ENCODE measurements at places on chromosomes 16 and 17. TPM values are rescaled to one million over a fixed set of nuclear protein-coding genes. Genes with fewer than 3 reads are reported as not detected.
A peak's percentile ranks its signal among the peaks of the same experiment; 100 is the strongest.

TLCD2 gene
- 0.04 TPM for total RNA-seq

GRCh38 chr17:18141210-18141803, 32.8 kb downstream of the MYO15A start:
- H3K4me3 ChIP-seq, result no peak overlapping the region
- H3K4me1 ChIP-seq, result peaks cover 4% of the 10 kb centered on the region
- no peak for DNase-seq
- no peak overlapping the region for H3K27ac ChIP-seq
- H3K36me3 ChIP-seq, result no peaks in the 10 kb centered on the region

DNA sequence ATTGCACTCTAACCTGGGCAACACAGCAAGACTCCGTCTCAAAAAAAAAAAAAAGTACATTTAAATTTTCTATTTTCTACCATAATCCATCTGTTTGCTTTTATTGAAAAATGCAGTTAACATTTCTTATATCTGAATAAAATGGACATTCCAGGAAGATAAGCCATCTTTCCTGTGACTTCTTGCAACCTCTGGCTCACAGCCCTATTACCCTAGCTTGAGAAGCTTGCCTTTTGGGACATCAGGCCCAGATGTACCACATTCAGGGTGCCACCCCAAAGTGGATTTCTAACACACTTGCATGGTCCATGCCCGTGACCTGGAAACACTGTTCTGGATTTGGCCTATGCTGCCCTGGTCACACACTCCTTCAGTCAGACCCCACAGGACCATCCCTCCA, 30.1 kb upstream of the DDX52 start:
- H3K27me3 ChIP-seq, result peaks cover 20% of the 10 kb centered on the region
- DNase-seq, result no peak
- H3K4me3 ChIP-seq, result no peak overlapping the region
- no peaks in the 10 kb centered on the region for H3K4me1 ChIP-seq

DNA sequence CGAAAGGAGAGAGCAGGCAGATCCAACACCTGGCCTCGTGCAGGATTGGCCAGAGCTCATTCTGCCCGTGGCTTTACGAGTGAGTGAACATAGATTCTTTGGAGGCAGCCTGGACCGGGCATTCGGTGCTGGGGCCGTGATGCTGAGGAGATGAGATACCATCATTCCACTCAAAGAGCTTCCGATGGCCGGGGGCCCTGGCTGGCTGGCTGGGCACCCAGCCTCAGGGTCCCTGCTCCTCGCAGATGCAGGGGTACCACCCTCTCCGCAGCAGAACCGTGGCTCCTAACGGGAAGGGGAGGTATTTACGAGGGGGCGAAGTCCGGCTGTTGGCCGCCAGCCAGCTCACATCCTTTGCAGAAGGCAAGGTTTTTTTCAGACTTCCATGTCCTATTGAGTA, 66.1 kb upstream of the FOXF1 start:
- H3K4me1 ChIP-seq, result no peaks in the 10 kb centered on the region
- no peak overlapping the region for H3K4me3 ChIP-seq
- no peaks in the 10 kb centered on the region for H3K36me3 ChIP-seq
- DNase-seq, result no peak
- H3K27me3 ChIP-seq, result peaks cover 18% of the 10 kb centered on the region

DNA sequence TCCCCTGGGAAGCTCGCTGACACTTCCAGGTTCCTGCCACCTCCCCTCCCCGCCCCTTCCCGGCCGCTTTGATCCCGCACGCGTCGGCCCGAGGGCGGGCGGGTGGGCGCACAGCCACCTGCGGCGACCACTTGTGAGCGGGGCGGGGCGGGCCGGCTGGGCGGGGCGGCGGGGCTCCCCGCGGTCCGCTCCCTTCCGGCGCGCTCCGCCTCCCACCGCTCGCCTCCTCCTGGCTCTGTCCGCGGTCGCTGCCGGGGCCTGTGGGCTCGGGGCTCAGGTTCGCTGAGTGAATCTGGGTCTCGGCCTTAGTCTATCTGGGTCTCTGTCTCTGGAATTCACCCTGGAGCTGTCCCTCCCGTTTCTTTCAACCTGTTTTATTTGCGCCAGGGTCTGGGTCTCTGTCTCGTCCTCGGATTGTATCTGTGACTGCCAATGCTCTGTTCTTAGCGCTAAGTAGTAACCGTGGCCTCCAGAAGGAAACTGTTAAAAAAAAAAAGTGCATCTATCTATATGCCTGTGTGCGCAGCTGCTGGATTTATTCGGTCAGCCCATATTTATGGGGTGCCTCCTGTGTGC, 2.7 kb upstream of the HES7 start:
- peak; percentile 60 for DNase-seq
- peak overlapping the region; percentile 93 for H3K4me3 ChIP-seq
- peaks cover 49% of the 10 kb centered on the region for H3K4me1 ChIP-seq
- peaks cover 32% of the 10 kb centered on the region for H3K27me3 ChIP-seq
- peaks cover 9% of the 10 kb centered on the region for H3K36me3 ChIP-seq

DNA sequence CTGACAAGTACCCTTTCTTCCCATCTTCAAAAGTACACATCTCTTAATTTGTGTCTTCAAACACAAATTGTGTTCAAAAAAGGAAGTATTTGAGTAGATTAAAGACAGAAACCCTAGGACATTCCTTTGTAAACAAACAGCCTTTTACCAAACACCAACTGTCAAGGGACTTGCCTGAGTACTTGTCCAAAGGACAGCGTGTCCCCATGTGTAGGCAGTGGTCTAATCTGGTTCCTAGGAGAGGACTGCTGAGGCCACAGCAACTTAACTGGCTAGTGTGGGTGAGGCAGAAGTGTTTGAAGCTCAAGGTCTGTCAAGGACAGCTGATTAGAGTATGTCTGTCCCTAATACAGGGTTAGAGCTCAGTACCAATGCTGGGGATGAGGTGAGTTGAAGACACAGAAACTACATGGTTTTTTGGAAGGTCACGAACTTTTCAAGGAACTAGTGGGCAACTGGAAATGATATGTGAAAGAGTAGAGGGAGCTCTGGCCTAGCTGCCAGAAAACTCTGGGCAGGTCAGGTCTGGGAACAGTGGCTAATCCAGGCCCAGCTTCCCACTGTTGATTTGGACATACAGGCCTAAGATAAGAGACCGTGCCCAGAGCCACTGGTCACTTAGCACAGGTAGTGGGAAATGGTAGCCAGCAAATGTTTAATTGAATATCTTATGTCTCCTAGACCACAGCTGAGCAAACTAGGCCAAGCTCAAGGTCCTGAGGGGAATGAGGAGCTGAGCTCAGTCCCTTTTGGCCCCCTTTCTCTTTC, 10.1 kb downstream of the HMOX2 start:
- H3K4me1 ChIP-seq, result peaks cover 17% of the 10 kb centered on the region
- no peak overlapping the region for H3K27ac ChIP-seq
- no peaks in the 10 kb centered on the region for H3K27me3 ChIP-seq
- no peak for DNase-seq

DNA sequence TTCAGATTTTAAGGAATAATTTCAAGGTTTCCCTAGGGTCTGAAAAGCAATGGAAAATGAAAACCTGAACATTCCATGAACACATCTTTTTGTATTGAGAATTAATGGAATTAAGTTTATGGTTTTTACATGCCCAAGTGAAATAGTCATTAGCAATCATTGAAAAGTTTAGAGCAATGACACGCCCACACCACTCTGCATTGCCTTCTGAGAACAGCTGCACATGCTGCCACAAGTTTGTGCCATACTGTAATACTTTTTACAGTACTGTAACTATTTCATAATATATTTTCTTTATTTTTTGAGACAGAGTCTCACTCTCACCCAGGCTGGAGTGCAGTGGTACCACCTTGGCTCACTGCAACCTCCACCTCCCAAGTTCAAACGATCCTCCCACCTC, 345.2 kb upstream of the PMFBP1 start:
- peaks cover 8% of the 10 kb centered on the region for H3K36me3 ChIP-seq
- no peaks in the 10 kb centered on the region for H3K4me1 ChIP-seq
- no peaks in the 10 kb centered on the region for H3K27me3 ChIP-seq
- no peak for DNase-seq

DNA sequence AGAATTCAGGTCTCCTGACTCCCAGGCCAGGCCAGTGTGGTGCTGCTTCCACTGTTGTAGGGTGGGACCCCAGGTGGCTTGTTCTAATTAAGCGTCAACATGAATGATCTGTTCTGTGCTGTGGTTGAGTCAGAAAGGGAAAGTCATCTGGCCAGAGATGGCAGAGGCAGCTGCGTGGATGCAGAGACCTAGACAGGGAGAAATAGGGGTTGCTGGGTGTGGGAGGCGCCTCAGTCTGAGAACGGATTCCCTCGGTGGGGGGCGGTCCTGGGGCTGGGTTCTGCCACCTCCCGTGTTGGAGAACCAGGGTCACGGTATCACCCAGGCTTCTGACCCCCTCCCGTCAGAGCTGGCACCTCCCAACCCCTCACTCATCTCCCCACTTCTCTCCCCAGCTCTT, 5.6 kb downstream of the FBRS start:
- peak overlapping the region; percentile 24 for H3K27ac ChIP-seq
- H3K4me3 ChIP-seq, result peak overlapping the region; percentile 20
- H3K27me3 ChIP-seq, result no peaks in the 10 kb centered on the region
- DNase-seq, result no peak
- H3K36me3 ChIP-seq, result peaks cover 74% of the 10 kb centered on the region
- H3K4me1 ChIP-seq, result peaks cover 33% of the 10 kb centered on the region
